Amygdala (tissue), 56 donors: ENCODE measurements at places on chromosomes 5 and 9.

- no peak for DNase-seq
These were observed 257.1 kb downstream of the MCTP1 start for GRCh38 chr5:95027775-95028174.

DNA sequence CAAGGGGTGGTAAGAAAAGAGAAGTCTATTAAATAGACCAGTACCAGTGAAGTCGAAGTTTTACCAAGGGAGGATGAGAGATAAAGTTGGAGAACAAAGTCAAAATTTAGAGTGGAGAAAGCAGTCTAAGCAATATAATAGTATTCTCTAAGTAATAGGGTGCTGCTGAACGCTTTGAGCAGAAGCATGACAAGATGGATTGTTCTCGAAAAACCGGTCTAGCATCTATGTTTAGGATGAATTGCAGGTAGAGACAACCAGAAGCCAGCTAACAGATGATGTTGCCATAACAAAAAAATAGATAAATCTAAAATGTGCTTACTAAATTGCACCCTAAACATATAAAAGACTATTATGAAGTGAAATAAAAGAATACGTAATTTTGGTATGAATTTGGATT, 237.0 kb downstream of the PRELID2 start:
- no peak for DNase-seq

DNA sequence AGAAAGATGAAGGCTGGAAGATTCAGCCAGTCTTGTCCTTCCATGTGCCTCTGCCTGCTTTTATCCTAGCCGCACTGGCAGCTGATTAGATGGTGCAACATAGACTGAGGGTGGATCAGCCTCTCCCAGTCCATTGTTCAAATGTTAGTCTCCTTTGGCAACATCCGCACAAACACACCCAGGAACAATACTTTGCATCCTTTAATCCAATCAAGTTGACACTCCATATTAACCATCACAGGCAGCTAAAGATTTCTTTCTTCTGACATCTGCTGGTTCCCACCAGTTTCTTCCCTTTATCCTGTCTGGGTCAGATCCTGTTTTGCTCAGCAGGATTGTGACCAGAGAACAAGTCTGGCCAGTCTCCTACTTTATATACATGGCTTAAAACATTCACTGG, 276.5 kb upstream of the TYRP1 start:
- DNase-seq, result no peak

GRCh38 chr9:116032683-116033440, 120.7 kb upstream of the PAPPA start:
- no peak for DNase-seq

DNA sequence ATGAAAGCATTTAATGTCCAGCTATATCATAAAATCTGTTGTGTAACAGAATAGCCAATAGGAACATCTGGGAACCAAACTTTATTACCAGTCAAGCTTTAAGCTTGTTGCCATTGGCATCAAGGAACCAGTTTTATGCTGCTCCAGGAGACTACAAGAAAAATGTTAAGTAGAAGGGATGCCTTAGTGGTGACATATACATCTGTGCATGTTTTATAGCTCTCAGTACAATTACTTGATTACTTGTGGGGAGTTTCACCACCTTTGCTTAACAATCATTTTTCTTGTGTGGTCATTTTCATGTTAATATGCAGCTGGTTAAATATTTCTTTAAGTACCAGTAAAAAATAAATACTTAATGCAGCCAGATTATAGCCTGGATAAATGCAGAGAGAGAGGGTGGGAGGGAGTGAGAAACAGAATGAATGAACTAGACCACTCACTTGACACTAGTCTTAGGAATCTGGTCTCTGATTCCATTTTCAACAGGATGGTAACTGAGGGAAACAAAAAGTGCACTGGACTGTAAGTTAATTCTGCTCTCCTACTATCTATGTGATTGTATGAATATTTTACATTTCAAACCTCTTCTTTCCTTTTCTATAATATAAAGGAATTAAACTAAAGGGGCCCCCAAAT, 35.7 kb upstream of the LURAP1L start:
- no peak for DNase-seq

DNA sequence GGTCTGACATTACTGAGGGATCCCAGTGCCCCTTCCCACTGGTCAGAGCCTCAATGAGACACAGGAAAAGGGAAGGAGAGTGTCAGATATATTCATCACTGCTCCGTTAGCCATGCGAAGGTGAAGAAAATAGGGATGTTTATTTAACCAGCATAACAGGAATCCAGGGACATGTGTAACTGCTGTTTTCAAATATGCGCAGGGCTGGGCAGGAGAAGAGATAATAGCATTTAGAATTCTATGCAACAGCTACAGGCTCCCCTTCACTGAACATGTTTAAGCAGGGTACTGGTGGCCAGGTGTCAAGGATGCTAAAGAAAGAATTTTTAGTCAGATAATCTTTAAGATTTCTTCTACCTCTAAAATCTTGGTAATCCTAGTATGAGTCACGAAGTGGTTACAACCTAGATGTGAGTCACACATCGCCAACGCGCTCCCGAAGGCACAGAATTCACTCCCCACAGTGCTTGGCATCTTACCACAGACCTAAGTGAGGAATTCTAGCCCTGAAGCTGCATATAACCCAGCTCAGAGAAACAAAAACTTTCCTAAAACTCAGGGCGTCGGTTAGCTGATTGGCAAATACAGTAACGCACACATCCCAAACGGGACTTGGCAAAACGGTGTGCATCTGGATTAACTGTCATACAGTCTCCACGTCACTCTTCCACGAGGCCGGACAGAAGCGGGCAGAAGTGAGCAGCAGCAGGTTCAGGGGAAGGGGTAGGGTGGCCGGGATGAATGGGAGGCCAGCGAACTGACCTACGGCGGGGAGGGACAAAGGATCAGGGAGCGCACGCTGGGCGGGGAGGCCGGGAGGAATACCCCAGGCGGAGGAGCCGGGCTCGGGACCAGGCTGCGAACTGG, 1.1 kb downstream of the CTNNAL1 start:
- no peak for DNase-seq
